ENCODE measurements at places on chromosomes 1 and 21. TPM values are rescaled to one million over a fixed set of nuclear protein-coding genes. Genes with fewer than 3 reads are reported as not detected.

Gene C1QA
- 0.41 TPM for total RNA-seq

Gene RAB7B
- total RNA-seq = 0.05 TPM

GRCh38 chr1:92367496-92367895, 68.6 kb downstream of the RPAP2 start:
- no peaks in the 10 kb centered on the region for H3K36me3 ChIP-seq
- DNase-seq = no peak
- no peaks in the 10 kb centered on the region for H3K4me1 ChIP-seq
- H3K27me3 ChIP-seq = no peaks in the 10 kb centered on the region

- no peaks in the 10 kb centered on the region for H3K36me3 ChIP-seq
- no peaks in the 10 kb centered on the region for H3K4me1 ChIP-seq
- DNase-seq = no peak
- H3K4me3 ChIP-seq = no peak overlapping the region
- no peak overlapping the region for H3K27ac ChIP-seq
- peaks cover 2% of the 10 kb centered on the region for H3K27me3 ChIP-seq
These were observed 17.0 kb upstream of the LY9 start for GRCh38 chr1:160778976-160779375.

DNA sequence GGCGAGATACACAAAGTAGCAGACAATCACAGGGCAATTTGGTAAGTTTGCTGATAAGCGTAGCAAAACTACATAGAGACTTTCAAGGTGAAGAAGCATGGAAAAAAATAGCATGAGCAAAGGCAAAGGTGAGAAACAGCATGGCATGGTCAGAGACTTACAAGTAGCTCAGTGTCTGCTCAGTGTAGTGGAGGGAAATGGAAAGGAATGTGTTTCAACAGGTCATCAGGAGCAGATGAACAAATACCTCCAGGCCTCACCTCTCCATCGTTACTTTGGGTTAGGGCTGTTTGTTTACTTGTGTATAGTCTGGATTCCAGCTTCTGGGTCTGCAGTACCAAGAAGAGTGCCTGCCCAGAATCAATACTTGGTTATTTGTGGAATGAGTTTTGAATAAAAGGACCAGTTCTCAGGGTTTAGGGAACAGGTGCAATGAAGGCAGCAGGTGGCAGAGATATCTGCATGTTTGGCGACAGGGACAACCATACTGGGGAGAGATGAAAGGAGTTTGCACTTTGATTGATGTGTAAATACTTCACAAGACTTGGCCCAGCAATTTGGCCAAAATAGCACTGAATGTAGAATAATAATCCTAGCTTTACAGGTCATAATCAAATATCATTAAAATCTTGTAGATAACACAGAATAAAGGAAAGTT, 97.0 kb upstream of the FGGY start:
- no peaks in the 10 kb centered on the region for H3K4me1 ChIP-seq
- H3K27ac ChIP-seq = no peak overlapping the region
- no peaks in the 10 kb centered on the region for H3K36me3 ChIP-seq
- H3K4me3 ChIP-seq = no peak overlapping the region
- H3K27me3 ChIP-seq = no peaks in the 10 kb centered on the region

- no peaks in the 10 kb centered on the region for H3K36me3 ChIP-seq
- no peaks in the 10 kb centered on the region for H3K27me3 ChIP-seq
- H3K27ac ChIP-seq = no peak overlapping the region
These were observed 203.3 kb upstream of the JUN start for GRCh38 chr1:58986996-58987767.

DNA sequence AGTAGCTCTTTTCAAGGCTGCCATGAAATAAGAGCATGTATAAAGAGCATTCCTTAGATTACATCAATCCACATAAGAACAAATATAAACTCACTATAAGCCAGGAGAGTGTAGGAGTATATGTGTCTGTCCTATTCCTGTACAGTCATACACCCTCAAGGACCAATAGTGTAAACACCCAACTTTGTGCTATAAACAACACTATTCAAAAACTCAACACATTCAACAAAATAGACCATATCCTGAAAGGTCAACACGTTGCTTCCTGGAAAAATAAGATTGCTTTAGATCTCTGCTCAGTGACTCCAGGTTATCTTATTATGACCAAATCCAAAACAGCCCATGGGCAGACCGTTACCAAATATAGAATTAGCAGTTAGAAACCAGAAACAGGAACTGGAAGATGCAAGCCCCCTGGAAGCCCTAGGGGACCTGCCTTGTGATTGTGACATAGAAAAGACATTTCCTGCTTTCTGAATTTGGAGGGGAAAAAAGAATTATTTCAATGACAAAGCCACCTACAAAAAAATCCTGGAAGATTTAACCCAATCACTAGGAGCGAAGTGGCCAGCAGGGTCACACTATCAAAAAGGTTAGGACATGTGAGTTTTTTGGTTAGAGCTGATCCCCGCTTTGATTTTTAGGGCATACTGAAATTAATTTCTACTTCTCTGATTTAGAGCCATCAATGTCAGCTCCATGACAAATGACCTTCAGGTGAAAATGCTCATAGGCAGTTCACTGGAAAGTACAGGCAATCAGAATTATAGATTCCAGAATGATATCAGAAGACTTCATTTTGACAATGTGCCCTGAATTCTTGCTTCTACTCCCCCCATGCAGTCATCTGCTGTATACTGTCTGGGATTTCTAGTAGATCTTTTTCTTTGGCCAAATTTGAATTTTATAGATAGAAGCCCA, 59.9 kb downstream of the LRRC8C start:
- peak overlapping the region; percentile 17 for H3K27ac ChIP-seq
- H3K4me1 ChIP-seq = peaks cover 19% of the 10 kb centered on the region
- no peak for DNase-seq
- no peaks in the 10 kb centered on the region for H3K36me3 ChIP-seq
- no peak overlapping the region for H3K4me3 ChIP-seq

DNA sequence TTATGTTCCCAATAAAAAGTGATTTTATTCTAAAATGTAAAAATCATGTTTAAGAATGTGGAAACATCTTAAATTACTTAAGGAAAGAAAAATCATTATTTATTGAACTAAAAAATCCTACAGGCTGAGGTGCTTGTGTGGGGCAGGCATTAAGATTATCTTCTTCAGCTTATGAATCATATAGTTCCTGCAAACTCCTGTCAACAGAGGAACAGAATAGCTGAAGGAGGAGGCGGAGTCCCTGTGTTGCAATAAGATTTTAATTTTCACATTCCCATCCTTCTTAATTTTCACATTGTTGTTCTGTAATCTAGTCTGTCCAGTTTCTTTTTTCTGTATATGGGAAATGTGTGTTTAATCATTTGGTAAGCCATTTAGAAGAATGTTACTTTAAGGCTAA, 20.6 kb upstream of the OLFML3 start:
- no peaks in the 10 kb centered on the region for H3K4me1 ChIP-seq
- no peaks in the 10 kb centered on the region for H3K27me3 ChIP-seq
- DNase-seq = no peak
- no peak overlapping the region for H3K4me3 ChIP-seq
- peaks cover 14% of the 10 kb centered on the region for H3K36me3 ChIP-seq
- no peak overlapping the region for H3K27ac ChIP-seq

DNA sequence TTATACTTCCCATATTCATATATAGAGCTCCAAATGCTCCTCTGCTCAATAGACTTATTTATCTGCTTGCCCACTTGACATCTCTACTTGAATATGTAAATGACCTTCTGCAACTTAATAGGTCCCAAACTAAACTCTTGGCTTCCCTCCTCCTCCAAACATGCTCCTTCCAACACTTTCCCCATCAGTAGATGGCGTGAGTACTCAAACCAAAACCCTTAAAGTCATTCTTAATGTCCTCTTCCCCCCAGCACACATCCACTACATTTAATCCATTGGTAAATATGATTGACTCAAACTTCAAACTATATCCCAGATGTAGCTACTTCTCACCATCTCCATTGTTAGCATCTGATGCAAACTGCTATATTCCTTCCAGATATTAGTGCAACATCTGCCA, 48.5 kb upstream of the PBX1 start:
- H3K27me3 ChIP-seq = no peaks in the 10 kb centered on the region
- DNase-seq = no peak
- no peaks in the 10 kb centered on the region for H3K36me3 ChIP-seq
- no peaks in the 10 kb centered on the region for H3K4me1 ChIP-seq

DNA sequence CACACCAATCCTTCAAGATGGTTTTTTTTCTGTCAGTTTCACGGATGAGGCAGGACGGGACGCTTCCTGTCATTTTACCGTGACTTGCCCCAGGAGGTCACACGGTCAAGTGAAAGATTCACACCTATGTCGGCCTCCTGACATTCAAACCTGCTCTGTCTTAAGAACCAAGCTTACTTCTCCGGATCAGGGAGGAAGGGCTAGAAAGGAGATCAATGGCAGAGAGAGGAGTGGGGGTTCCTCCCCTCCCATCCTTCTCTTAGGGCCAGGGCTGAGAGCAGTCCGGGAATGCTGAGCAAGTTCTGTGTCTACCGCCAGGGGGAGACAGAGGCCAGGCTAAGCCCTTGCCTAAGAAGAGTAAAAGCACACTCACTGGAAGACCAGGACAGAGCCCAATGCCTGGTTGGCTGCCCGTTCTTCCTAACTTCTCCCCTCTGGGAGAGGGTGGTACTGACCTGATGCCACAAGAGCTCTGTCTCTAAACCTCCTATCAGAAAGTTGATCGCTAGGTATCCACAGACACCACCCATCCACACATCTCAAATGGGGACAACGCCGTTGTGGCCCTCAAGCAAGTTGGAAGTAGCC, 1.1 kb upstream of the PPM1J start:
- H3K27ac ChIP-seq = no peak overlapping the region
- peak overlapping the region; percentile 53 for H3K4me3 ChIP-seq
- H3K4me1 ChIP-seq = no peaks in the 10 kb centered on the region
- H3K36me3 ChIP-seq = no peaks in the 10 kb centered on the region
- no peaks in the 10 kb centered on the region for H3K27me3 ChIP-seq
- DNase-seq = peak; percentile 80

GRCh38 chr1:86823386-86823785, 90.5 kb downstream of the SELENOF start:
- no peak for DNase-seq
- H3K4me1 ChIP-seq = no peaks in the 10 kb centered on the region
- no peak overlapping the region for H3K27ac ChIP-seq

DNA sequence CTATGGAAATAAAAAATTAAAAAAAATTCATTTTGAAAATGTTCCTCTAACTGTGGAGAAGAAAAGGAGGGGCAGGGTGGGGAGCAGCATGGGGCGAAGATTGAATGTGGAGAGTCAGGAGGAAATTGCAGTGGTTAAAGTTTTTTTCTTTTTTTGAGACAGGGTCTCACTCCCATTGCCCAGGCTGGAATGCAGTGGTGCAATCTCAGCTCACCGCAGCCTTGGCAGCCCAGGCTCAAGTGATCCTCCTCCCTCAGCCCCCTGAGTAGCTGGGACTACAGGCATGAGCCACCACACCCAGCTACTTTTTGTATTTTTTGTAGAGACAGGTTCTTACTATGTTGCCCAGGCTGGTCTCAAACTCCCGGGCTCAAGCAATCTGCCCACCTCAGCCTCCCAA, 67.6 kb downstream of the ADSS2 start:
- H3K4me3 ChIP-seq = no peak overlapping the region
- no peaks in the 10 kb centered on the region for H3K36me3 ChIP-seq
- no peak overlapping the region for H3K27ac ChIP-seq
- no peaks in the 10 kb centered on the region for H3K4me1 ChIP-seq
- no peak for DNase-seq

DNA sequence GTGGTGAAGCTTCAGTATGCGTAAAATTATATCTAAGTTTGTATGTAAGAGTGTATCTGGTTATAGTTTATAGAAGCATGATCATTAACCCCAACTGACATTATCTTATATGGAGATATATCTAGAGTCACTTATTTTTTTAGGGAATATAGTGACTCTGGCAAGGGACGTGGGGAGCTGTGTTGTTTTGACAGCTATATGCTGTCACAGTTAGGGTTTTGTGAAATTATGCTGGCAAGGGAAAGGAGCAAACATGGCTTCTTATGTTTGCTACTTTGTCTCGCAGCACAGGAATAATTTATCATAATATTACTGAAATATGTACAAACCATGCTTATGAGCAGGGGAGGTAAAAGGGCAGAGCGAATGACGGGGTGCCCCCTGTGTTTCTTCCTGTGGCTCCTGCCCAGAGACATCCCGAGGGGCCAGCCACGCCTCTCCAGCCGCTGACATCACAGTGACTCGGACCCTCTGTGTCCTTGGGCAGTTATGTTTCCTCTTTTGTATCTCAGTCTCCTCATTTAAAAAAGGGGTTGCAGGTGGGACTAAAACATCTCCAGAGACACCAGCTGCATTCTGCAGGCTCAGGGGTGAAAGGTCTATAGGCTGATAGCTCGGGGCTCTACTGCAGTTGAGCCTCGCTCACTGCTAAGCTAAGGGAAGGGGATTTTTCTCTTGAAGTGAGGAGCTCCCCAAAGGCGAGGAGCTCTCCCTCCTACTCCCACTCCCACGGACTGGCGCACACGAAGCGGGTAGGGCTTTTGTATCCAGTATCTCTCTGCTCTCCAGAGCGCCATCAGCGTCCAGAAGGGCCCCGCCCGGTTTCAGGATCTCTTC, 14.9 kb downstream of the A3GALT2 start:
- H3K4me3 ChIP-seq = no peak overlapping the region
- no peaks in the 10 kb centered on the region for H3K36me3 ChIP-seq
- no peak overlapping the region for H3K27ac ChIP-seq
- H3K4me1 ChIP-seq = no peaks in the 10 kb centered on the region
- DNase-seq = no peak

DNA sequence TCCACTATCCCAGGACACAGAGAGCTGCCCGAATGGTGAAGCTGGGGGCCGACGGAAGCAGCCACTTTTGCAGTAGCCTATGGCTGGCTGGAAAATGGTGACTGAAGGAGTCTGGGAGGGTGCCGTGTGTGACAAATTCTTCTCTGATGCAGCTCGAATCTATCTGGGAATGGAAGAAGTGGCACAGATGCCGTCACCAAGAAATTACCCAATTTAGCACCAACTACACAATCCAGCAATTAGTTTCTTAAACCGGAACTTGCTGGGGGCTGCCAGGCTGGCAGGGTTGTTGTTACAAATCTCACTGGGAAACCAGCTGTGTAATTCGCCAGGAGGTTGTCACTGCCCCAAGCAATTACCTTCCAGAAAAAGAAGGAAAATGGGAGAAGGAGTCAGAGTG, 18.0 kb downstream of the DLGAP3 start:
- H3K4me1 ChIP-seq = no peaks in the 10 kb centered on the region
- no peak overlapping the region for H3K27ac ChIP-seq
- H3K36me3 ChIP-seq = no peaks in the 10 kb centered on the region
- H3K27me3 ChIP-seq = peaks cover 5% of the 10 kb centered on the region
- H3K4me3 ChIP-seq = no peak overlapping the region

- no peak overlapping the region for H3K4me3 ChIP-seq
- no peaks in the 10 kb centered on the region for H3K36me3 ChIP-seq
- H3K27ac ChIP-seq = no peak overlapping the region
- H3K27me3 ChIP-seq = no peaks in the 10 kb centered on the region
- DNase-seq = no peak
These were observed 59.3 kb downstream of the MAN1C1 start for GRCh38 chr1:25675729-25676476.

Measured in Panc1 (cell line).